ENCODE measurements at places on chromosomes 11 and 22.
A peak's percentile ranks its signal among the peaks of the same experiment; 100 is the strongest.

DNA sequence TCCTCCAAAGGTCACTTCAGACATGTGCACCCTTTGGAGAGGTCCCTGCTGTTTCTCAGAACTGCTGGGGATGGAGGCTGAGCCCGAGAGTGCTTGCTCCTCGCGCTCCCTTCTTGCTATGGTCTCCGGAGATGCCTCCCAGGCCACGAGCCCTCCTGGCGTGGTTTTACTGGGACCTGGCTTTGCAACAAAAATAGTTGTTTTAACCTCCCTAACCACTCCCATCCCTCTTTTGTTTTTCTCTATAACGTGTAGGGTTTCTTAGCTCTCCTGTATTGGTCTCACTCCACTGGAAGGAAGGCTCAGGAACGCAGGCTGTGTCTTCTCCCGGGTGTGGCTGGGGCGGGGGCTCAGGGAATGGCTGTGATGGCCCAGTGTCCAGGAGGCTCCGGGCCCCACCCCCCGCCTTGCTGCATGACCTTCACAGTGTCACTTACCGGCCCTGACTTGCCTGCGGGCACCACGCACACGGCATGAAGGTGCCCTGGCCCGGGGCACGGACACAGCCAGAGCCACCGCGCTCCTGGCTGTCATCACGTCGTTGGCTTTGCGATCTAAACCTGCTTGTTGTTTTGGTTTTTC, 5.6 kb downstream of the PTDSS2 start:
- DNase-seq = no peak

- DNase-seq = no peak
These were observed 52.0 kb upstream of the CHRNA10 start for GRCh38 chr11:3723014-3723708.

DNA sequence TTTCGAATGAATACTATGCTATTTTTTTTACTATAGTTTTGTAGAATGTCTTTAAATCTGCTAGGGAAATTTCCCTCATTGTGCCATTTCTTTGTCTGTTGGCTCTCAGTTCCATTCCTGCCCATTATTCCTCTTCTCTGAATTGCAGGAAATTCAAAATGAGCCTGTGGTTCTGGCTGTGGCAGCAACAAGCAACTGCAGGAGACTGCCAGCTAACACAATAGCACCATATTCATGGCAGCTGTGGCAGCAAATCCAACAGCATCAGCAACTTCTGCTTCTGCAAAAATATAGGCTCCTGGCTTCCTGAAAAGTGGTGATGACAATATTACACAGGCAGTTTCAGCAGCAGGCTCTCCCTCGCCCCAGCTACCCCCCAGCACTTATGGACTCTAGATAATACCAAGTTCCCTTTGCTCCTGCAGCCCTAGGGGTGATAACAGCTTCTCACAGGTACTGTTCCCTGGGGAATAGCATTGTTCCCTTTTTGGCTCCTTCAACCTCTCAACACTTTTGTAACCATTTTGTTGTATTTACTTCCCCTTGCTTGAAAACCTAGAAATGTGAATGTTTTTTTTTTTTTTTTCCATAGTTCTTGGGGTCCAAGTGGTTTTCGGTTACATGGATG, 9.3 kb downstream of the PATE4 start:
- DNase-seq = no peak

DNA sequence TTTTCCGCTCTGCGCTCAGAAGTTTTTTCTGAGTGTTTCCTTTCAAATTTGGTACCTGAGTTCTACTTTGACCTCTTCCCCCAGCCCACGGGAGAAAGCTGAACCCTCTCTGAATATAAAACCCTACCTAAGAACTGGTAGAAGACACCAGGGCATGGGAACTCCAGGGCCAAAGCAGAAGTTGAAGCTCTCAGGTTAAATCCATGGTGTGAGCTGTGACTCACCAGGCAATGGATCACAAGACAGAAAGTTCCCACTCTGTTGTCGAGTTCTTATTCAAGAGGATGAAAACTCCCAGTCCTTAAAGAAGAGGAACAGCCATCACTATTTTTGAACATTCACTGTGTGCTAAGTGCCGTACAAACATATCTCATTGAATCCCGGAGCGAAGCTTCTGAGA, 8.9 kb downstream of the TMEM218 start:
- no peak for DNase-seq

DNA sequence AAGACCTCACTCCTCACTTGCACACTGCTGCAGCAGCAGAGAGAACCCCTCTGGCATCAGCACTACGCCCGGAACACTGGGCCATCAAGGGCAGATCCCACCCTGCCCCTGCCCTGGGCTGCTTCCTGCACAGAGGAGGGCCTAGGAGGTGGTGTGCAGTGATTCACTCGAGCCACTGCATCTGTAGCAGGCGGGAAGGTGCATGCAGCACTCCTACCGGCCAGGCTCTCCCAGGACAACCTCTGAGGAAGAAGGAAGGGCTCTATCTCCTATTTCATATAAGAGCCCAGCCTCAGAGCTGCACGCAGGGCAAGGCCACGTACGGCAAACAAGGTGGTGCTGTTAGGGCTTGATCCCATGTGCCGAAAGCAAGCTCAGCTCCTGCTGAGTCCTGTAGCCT, 14.2 kb downstream of the RANGAP1 start:
- DNase-seq = no peak

- DNase-seq = peak; percentile 47
These were observed 44.0 kb upstream of the KIRREL3 start for GRCh38 chr11:127044535-127044934.

GRCh38 chr22:47113853-47114415, 351.5 kb downstream of the TBC1D22A start:
- no peak for DNase-seq

GRCh38 chr11:64603411-64604110, 12.5 kb downstream of the SLC22A12 start:
- DNase-seq = no peak

DNA sequence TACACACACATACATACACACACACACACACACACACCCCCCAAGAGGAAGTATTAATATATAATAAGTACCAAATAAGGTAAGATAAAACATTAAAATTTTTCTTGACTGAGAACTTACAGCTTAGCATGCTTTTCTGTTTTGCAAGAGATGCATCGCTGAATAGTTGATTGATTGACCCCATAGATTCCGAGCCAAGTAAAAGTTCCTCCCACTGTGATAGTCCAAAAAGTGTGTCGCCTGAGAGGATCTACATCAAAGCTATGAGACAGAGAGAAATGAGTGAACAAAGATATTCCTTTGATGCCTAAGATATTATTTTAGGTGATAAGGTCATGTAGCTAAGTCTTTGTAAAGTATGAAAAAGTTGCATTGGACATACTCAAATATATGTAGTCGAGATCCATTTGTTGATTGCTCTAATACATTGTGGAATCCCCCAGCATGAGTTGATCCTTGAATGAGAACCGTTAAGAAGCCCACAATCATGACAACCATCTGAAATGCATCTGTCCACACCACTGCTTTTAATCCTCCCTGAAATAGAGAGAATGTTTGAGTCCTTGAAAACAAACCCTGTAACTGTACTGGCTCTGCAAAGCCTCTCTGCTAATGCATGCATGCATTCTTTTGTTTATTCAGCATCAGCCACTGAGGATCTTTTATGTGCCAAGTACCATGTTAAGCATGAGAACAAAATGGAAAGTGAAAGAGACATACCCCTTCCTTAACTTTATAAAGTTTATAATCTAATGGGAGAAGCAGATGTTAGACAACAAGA, 18.3 kb downstream of the SLC5A12 start:
- DNase-seq = no peak

DNA sequence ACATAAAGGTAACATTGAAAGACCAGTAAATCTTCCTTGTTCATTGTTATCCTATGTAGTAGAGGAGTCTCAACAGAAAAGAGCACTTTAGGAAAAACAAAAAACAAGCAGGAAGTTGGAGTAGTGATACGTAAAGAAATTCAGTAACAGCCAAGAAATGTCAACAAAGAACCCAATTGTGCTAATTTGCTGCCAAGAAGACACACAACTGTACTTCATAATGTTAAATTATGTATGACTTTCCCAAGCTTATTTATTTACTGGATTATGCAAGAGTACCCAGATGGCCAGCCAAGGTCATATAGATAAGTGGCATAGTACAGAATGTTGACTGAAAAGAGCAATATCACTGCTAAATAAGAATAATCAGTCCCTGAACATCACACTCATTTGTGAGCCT, 264.7 kb upstream of the CCDC179 start:
- peak; percentile 39 for DNase-seq

- peak; percentile 47 for DNase-seq
These were observed 46.7 kb upstream of the LIPT2 start for GRCh38 chr11:74540270-74540669.

- no peak for DNase-seq
These were observed 87.9 kb downstream of the AMBRA1 start for GRCh38 chr11:46505741-46506482.

- DNase-seq = peak; percentile 51
These were observed 2.6 kb upstream of the KMT5B start for GRCh38 chr11:68215524-68216170.

DNA sequence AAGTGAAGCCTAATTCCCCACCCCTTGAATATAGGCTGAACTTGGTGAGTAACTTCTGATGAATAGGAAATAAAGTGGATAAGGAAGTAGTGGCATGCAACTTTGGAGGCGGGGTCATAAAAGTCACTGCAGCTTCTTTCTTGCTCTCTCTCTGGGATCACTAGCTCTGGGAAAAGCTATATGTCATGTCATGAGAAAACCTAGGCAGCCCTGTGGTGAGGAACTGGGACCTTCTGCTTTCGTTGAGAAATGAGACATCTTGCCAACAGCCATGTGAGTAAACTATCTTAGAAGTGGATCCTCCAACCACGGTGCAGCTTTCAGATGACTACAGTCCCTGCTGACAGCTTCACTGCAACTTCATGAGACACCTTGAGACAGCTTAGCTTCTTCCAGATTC, 15.7 kb downstream of the ZNF214 start:
- peak; percentile 5 for DNase-seq

DNA sequence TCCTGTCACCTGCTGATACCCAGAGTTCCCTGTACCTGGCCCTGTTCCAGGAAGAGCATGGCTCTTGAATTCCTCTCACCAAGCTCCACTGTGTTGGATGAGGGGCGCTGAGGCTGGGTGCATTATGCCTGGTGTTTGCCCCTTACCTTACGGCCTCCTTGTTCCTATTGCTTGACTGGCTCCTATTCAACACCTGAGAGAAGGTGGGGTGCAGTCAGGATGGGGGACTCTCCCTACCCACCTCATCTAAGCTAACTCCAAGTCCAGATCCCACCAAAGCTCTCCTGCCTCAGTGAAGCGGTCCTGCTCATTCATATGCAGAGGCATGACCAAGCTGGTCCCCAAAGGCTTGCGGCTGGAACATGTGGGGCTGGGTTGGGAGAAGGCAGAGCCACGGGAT, 35.8 kb upstream of the RIC3 start:
- no peak for DNase-seq

- peak; percentile 25 for DNase-seq
These were observed 162.2 kb downstream of the ARHGAP42 start for GRCh38 chr11:100849009-100849900.

GRCh38 chr11:122984186-122985011, 2.8 kb upstream of the BSX start:
- DNase-seq = peak; percentile 62

DNA sequence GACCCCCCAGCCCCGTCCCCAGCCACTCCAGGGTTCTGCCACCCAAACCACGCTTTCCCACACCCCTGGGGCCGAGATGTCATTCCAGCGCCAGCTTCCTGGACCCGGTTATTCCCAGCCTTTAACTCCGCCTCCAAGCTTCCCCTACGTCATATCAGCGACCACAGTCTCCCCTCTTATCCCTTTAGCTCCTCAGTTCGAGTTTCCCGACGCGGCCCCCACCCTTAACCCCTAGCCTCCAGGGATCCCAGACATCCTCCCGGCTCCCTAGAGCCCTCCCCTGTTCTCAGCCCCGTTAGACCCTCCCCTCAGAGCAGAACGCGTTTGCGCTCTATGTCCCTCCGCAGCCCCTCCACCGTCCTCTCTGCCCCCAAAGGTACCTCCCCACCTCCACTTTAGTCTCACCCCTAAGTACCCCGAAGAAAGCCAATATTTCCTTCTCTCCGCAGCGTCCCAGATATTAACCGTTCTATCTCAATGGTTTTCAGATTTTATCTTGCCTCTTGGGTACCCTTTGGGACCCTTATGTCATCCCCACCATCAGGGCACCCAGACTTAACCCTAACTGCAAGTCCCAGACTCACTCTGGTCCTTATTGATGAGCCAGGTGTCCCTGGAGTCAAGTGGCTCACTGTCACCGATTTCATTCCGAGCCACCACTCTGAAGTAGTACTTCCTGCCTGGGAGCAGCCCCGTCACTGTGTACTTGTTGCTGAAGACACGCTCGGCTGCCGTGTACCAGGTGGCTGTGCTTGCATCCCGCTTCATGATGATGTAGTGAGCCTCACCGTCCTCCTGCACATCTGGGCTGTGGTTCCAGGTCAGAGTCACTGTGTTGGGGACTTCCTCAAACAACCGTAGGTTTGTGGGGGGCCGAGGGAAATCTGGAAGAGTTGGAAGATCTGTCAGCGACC, 8.0 kb downstream of the TMEM86A start:
- DNase-seq = peak; percentile 98

Measured in DMS53 (cell line).